ENCODE measurements at places on chromosomes 5 and 9.

GRCh38 chr5:311963-312362, 9.6 kb upstream of the AHRR start:
- DNase-seq = no peak

- DNase-seq = no peak
Measured at GRCh38 chr5:68215898-68216244, 315 bp downstream of the PIK3R1 start.

- no peak for DNase-seq
Measured at GRCh38 chr9:86183229-86184137, 76.0 kb downstream of the C9orf153 start.

DNA sequence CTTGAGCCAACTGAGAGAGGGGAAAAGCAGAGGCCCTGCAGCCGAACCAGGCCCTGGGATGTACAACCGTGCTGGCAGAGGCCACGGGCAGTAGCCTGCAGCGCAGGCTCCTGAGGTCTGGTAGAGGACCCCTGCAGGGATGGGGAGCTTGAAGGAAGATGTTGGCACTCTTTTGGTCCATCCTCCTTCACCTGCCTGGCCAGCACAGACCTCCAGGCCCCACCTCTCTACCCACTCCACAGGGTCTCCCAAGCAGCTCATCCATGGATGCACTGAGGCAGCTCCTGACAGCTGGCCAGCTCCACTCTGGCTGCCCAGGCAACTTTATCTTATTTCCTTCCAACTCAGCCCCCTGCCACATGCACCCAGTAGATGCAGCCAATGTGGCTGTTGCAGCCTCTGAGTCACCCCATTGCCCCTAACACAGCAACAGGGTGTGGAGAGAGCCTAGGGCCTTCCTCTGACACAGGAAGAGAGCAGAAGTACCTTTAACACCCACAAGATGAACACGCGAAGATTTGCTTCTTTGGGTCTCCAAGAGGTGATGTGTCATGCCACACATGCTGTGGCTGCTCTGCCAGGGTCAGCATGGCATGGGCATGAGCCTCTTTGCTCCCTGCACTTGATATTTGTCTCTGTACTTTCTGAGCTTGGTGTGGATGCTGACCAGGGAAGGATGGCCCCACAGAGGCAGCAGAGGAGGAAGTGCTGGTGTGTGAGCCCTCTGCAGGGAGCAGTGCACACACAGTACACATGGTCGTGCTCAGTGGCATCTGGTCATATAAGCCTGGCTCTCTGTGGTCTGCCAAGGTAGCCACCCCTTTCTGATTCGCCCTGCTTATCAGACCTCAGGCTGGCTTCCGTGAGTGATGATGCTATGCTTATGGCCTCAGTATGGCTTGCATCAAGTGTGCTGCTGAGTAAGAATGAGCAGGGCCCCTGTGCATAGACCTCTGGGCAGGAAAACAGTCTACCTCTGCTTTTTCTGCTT, 117.2 kb downstream of the NRG2 start:
- no peak for DNase-seq

GRCh38 chr9:78543353-78543752, 246.4 kb downstream of the PSAT1 start:
- DNase-seq = no peak

Data from mammary epithelial cell (primary cell).